ENCODE measurements at places on chromosomes 1 and 21.
A peak's percentile ranks its signal among the peaks of the same experiment; 100 is the strongest.

GRCh38 chr1:243487649-243488227 lies 231.9 kb downstream of the SDCCAG8 start:
- DNase-seq = no peak

GRCh38 chr1:234239936-234240335 lies 133.3 kb upstream of the COA6 start:
- DNase-seq = no peak

GRCh38 chr1:159144571-159144970 lies 26.8 kb upstream of the CADM3 start:
- DNase-seq = no peak

- peak; percentile 94 for DNase-seq
Measured at GRCh38 chr1:230772457-230773395, 25.5 kb downstream of the CAPN9 start.

- DNase-seq = no peak
Measured at GRCh38 chr1:55301912-55302311, 86.7 kb upstream of the USP24 start.

- no peak for DNase-seq
Measured at GRCh38 chr1:210214573-210215409, 17.8 kb upstream of the SERTAD4 start.

DNA sequence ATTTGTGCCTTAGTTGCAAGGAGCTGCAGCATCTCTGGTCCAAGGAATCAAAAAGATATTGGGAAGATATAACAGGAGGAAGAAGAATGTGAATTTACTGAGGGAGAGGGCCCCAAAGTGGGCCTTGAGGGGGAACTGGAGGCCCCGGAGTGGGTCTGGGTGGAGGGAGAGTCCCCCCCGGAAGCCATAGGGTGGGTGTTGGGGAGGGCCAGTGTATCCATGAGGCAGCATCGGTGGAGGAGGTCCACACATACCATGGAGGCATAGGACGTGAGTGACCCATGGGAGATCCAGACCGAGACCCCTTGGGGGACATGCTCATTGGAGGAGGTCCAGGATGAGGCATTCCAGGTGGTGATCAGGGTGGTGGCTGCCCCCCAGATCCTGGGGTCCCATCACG lies 708 bp upstream of the C1orf167 start:
- DNase-seq = peak; percentile 65

- DNase-seq = no peak
Measured at GRCh38 chr1:56921479-56921878, 44.3 kb downstream of the C8B start.

DNA sequence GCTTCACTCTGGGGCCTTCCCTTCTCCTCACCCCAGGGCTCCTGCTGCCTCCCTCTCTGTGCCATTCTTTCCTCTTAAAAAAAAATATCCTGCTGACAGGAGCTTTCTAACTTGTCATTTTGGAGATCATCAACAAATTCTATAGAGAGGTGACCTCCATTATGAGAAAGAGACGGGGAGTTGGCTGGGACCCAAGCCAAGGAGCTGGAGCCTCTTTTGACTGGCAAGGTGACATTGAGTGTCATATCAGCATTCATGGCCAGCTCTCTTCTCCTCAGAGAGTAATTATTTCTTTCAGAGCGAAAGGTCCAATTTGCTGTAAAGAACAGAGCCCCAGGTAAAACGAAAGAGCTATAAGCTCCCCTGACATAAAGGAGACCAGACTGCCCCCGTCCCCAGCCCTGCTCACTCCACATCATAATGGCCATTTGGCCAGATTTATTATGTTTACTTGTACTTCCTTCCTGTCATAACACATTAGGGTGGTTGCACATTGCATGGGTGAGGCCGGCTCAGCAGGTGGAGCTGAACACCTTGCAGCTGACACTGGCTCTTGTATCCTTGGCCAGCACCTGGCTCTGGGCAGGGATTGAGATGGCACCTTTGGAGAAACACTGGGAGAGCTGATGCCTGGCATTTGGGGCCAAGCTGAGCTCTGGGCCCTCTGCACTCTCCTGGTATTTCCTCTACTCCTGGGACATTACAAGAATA lies 404.0 kb upstream of the VAMP3 start:
- DNase-seq = no peak

- DNase-seq = no peak
Measured at GRCh38 chr1:226908913-226909312, 31.2 kb upstream of the COQ8A start.

GRCh38 chr1:71473331-71473730 lies 392.5 kb upstream of the ZRANB2 start:
- no peak for DNase-seq

GRCh38 chr1:64956733-64957441 lies 9.5 kb downstream of the JAK1 start:
- no peak for DNase-seq

- peak; percentile 63 for DNase-seq
Measured at GRCh38 chr1:202571719-202572339, 138.4 kb downstream of the SYT2 start.

- DNase-seq = no peak
Measured at GRCh38 chr1:8551057-8551456, 233.1 kb downstream of the SLC45A1 start.

DNA sequence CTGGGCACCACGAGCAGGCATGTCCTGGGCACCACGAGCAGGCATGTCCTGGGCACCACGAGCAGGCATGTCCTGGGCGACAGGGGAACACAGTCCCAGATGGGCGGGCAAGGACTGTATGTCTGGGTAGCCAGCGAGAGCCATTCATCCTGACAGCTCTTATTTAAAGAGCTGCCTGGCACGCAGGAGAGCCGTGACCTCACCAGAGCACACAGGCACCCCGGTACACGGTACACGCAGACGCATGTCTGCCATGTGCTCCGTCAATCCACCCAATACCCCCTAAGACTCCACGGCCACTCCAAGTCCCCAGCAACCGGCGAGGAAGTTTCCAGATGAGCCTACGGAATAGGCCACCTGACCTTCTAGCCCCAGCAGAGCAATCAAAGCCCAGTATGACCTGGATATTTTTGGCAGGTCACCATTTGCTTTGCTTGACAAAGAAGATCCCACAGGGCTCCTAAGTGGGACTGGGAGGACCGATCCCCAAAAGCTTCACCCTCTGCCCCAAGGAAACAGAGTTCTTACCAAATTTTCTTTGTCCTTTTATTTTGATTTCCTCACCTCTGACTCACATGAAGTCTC lies 51.7 kb downstream of the CASZ1 start:
- no peak for DNase-seq

DNA sequence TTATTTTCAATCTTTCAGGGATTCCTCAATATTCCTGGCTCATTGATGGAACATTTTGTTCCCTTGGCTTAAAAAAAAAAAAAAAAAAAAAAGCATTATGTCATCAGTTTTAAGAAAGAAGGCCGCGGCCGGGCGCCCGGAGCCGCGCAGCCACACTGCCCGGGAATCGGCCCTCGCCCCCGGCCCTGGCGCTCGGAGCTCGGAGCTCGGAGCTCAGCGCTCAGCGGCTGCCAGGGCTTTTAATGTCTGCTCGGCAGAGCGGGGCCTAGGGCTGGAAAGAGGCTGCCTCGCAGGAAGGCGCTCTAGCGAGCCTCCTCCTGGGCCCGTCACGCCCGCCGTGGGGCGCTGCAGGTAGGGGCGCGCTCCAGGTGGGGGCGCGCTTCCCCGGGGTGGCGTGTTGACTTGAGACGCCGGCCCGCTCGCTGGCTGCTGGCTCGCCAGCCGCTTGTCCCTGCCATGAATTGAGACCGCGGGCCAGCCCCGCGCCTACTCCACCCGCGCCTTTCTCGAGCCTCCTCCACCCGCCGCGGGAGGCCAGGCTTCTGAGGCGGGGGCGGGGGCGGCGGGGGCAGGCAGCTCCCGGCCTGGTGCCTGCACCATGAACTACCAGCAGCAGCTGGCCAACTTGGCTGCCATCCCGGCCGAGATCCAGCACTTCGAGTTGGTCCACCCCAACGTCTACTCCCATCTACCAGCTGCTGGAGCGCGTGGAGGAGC lies 5.4 kb upstream of the TDRD5 start:
- DNase-seq = peak; percentile 87

DNA sequence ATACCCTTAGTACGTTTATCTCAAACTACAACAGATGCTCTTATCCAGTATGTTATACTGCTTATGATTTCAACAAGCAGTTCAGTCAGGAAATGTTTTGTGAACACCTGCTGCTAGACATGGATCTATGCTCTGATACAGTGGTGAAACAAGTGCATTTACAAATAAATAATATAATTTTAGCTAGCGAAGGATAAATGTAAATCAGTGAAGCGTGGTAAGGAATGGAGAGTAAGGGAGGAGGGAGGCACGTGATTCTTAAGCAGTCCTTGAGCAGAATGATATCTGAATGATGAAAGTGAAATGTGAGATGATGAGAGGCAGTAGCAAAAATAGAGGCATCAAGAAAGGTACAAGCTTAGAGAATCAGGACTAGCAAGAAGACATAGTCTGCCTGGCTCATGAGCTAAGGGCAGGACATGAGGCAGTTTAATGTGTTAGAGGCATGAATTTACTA lies 6.3 kb downstream of the TSNAX start:
- DNase-seq = no peak

DNA sequence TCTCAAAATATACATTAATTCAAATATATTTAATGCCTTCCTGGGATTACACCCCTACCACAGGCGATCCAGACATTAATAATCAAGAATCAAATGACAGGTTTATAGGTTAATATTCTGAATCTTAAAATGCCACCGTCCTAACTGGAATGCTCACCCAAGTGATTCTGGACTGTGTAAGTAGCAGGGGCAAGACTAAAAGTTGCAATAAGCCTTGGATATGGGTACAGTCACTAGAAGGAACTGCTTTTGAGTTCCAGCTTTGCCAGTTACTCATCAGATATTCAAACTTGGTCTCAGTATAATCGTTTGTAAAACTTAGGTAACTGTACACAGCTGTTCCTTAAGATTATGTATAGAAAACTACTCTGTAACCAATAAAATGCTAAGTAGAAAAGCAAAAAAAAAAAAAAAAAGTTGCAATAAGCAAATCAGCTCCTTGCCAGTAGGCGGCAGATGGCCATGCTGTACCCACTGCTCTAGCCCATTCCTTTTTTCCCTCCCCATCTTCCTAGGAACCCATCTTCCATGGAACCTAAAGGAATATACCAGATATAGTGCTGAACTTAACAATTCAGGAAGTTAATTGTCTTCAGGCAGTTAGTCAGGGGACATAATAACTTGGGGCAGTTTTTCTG lies 10.5 kb downstream of the RO60 start:
- DNase-seq = no peak

DNA sequence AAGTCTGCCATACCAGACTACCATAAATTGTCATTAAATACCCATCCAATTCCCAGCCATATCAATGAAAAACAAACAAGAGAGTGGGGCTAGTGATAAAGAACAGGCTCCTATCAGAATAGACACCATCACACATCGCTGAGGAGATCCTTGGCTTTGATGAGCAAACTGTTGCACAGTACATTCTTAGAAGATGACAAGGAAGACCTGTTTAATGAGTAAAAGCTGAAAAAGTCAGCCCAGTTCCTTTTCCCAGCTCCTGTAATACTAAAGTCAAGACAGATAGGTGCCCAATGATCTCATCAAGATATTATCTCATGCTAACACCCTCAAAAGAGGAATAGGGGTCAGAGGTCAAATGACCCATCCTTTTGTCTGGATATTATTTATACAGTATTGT lies 164.5 kb upstream of the COA6 start:
- DNase-seq = no peak

GRCh38 chr1:207670192-207670591 lies 25.3 kb downstream of the CR1L start:
- no peak for DNase-seq

GRCh38 chr1:106222403-106222802 lies 834.1 kb upstream of the PRMT6 start:
- DNase-seq = no peak

GRCh38 chr1:55138823-55139222 lies 76.3 kb downstream of the USP24 start:
- no peak for DNase-seq

DNA sequence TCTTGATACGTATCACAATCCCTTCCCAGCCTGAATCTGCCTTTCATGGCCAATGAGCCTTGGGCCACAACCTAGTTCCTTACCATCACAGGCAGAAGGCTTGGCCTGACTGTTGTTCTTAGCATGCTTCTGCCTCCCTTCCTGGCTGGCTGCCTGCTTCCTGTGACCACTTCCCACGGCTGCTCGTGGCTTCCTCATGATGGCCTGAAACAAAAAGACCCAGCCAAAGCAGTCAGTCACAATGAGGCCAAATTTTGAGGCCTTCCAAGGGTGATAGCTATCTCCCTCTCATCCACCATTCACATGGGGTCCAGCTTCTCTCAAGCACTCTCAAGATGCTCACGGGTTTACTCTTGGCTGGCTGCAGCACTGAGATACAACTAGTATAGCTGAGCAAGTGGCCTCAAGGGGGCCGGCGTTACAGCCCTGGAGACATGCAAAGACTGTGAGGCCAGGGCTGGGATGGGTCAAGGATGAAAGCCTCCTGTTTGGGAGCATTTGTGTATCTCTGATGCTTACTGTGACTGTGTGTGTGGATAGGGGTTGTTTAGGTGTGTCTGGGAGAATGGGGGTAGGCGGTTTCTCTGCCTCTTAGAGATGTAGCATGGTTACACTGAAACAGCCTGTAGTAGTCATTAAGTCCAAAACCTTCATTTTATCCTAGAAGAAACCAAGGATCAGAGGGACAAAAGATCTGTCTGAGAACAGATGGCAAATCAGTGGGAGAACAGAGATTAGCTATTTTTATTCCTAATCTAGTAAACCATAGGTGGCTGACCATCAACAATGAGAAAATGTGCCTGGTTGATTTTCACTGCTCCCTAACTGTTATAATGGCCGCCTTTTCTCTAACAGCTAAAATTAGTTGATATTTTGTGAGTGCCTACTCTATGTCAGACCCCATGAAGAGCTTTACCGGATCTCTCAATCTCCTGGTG lies 5.4 kb upstream of the TOE1 start:
- no peak for DNase-seq

DNA sequence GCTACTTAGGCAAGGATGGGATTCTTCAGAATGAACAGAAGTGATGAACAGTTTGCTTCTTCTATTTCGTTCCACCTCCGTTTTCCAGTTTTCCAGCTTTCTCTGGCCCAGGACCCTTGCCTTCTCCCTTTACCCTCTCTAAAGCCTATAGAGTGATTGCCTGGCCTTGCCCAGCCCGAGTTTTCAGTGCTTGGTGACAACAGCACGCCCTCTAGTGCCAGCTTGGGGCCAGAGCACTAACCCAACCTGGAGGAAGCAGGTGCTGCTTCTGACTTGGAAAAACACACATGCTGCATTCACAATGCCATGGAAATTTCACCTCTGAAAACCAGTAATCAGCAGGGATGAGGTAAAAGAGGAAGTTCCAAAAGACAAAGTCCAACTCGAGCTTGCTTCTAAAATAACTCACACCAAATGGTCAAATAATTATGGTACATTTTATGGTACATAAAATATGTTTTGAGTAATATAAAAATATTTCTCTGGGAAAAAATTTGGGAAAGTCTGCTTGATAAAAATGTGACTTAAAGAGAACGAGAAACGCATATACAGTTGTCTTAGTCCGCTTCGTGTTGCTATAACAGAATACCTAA lies 26.1 kb downstream of the UBE2T start:
- peak; percentile 94 for DNase-seq

GRCh38 chr21:25559746-25560145 lies 47.5 kb downstream of the MRPL39 start:
- DNase-seq = no peak

GRCh38 chr1:207414606-207415108 lies 39.5 kb upstream of the CR2 start:
- no peak for DNase-seq

All from osteoblast (primary cell).